ENCODE measurements at places on chromosomes 7 and 10.

- DNase-seq = no peak
Observed at GRCh38 chr10:70846795-70847194, 31.0 kb downstream of the SGPL1 start.

- DNase-seq = no peak
Observed at GRCh38 chr10:132532179-132532578, 5.4 kb upstream of the INPP5A start.

DNA sequence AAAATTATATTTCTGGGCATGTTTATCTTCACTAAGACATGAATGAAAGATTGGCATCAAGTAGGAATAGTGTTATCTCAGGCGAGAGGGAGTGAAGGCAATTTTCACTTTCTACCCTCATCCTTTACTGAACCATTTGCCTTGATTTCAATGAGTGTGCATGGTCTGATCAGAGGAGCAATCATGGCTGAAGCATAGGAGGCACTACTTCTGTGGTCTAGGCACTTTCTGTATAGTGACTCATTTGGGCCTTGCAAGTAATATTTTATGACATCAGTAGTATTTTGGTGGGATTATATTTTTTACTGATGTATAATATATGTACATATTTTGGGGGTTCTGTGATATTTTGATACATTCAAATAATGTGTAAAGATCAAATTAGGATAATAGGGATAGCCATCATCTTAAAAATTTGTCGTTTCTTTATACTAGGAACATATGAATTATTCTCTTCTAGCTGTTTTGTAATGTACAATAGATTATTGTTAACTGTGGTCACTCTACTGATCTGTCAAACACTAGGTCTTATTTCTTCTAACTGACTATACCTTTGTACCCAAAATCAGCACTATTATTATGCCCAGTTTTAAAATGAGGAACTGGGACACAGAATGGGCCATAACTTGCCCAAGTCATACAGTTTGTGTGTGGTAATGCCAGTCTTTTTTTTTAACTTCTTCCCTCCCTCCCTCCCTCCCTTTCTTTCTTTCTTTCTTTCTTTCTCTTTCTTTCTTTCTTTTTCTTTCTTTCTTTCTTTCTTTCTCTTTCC lies 101.9 kb downstream of the RAB11FIP2 start:
- no peak for DNase-seq

DNA sequence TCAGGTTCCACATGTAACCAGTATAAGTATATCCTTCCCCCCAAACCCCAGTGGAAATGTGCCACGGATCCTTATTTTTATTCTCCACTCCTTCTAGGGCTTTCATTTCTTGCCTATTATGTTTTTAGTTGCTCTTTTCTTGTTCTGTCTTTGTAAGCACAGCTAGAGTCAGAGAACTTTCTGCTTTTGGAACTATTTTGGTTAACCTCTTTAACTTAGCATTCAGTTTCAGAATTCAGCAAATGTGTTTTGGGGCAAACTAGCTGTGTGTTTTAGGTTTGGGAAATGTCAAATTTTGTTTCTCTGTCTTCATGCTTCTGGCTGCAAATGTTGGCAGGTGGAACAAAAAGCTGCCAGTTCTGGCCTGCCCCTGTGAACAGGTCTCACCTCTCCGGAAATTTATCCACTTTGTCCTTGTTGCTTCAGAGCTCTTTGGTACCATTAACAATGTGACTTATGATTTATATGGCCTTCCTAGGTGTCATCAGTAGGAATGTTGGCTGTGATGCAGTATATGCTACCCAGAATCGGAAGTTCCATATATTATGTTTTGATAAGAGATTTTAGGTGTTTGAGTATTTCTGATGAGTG lies 156.1 kb downstream of the ADK start:
- no peak for DNase-seq

DNA sequence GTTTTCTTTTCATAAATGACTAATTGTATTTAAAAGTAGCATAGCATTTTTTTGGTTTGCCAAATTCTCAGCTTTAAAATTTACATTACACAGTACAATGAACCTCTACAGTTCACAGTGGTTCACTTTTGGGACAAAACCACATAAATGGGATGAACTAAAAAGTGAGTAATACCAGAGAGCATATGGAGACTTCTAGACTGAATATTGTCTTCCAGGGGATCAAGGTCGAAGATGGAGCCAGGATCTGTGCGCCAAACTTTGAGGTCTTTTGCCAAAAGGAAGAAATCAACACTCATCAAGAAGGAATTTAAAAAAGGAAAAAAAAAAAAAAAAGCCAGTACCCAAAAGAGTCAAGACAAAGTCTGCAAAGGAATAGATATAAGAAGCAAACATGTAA lies 87.5 kb downstream of the NEBL start:
- DNase-seq = no peak

GRCh38 chr7:43164757-43165156 lies 52.3 kb downstream of the HECW1 start:
- peak; percentile 54 for DNase-seq

DNA sequence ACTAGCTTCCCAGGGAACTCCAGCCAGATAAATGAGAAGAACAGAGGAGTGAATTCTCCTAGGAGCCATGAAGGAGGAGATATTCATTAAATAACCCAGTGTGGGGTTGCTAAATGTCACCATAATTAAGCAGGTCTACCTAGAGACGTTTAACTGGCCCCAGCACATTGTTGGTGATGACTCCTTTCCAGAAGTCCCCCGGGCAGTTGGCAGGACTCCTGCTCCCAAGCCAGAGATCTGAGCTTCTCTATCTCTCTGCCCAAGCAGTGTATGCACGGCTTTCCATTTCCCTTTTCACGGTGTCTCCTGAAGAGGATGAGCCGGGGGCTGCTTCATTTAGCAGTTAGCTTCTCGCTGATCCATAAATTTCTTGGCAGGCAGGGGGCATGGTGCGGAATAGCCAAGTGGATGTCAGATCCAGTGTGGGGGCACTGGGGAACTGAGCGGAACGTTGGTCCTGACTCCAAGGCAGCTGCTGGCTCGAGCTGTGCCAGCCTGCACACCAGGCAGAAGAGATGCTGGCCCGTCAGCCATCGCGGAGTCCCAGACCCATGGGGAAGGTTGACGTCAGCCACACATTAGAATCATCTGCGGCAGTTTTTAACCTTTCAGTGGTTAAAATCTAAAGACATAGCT lies 142.0 kb upstream of the NPY start:
- no peak for DNase-seq

DNA sequence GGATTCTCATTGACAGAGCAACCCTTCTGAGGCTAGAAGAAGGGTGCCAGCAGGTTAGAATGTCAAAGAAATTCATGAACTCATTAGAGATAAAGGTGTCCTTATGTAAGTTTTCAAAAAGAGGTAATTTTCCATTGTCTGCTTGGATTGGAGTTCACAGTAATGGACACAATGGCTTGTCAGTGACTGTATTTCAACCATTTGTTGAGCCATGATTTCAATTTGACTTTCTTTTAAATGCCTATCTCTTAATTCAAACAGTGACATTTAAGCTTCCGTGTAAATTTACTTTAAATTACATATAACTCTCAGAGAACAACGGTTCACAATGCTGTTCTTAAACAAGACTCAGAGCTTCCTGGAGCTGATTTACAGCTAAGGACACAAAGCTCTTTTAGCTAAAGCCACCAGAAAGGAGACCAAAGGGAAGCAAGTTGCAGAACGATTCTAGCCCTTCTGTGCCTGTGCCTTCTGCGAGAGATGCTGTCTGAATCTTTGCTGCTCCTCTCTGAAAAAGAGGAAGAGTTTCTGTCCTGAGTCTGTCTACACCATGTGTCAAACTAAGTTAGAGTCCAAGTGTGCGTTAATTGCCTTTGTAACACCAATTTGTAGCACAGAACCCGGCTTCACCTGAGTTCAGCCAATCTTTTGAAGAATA lies 42.2 kb upstream of the PFKP start:
- no peak for DNase-seq

- no peak for DNase-seq
Observed at GRCh38 chr7:110604885-110605284, 486.0 kb upstream of the LRRN3 start.

- no peak for DNase-seq
Observed at GRCh38 chr7:117143580-117143979, 179.3 kb downstream of the WNT2 start.

GRCh38 chr7:151744656-151745638 lies 132.0 kb downstream of the PRKAG2 start:
- no peak for DNase-seq

DNA sequence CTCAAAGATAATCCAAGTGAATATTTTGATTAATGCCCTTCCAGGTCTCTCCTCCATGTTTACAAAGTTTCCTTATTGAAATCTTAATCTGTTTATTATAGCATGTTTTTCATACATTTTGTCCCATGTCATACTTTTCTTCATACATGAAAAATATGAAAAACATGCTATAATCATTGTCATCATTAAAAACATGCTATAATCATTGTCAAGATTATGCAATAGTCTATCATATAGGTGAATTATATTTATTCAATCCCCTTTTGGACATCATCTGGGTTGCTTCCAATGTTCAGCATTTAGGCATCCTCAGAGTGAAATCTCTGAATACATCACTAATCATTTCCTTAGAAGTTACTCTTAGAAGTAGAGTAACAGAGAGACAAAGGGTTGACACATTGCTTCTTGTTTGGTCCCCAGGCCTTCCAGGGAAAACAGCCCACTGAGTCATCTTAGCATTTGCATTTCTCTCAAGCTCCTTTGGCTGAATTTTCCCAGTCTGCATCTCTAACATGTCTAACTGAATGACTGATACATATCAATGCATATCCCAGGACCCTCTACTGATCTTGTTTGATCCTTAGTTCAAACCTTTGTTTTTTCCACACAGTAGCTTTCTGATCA lies 87.0 kb downstream of the SGMS1 start:
- no peak for DNase-seq

GRCh38 chr10:114389426-114389825 lies 14.9 kb downstream of the AFAP1L2 start:
- DNase-seq = no peak

GRCh38 chr7:7768977-7769709 lies 50.7 kb upstream of the RPA3 start:
- DNase-seq = no peak

DNA sequence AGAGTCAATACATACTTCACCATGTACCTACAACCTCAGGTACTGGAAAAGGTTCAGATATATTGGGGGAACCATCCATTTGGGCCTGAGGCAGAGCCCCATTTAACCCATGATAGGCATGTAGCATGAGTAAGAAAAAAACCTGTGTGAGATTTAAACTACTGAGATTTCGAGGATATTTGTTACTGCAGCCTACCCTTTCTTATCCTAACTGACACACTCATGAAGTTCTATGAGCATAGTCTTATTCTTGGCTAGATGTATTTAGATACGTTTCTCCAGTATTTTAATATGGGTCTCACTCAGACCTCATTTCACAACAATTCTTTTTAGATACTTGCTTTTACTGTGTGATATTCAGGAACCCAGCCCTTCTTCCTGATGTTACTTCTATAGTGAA lies 39.3 kb downstream of the GHRHR start:
- no peak for DNase-seq

GRCh38 chr7:12913002-12913401 lies 225.6 kb downstream of the ARL4A start:
- no peak for DNase-seq

DNA sequence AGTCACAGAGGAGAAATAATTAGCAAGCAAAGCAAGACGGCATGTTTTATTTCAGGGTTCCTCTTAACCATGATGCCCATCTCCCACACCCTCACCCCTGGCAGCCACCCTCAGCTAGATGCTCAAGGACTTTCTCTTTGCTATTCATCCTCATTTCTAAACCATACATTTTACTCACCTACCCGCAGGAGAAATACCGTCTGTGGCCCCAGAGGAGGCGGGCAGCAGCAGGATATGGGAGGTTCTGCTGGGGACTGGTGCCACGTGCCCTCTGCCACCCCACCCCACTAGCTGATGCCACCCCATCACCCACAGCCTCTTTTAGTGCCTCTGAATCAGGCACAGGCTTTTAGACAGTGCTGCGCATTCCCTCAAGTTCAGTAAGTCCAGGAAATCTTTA lies 168.7 kb upstream of the ITGB1 start:
- DNase-seq = no peak

DNA sequence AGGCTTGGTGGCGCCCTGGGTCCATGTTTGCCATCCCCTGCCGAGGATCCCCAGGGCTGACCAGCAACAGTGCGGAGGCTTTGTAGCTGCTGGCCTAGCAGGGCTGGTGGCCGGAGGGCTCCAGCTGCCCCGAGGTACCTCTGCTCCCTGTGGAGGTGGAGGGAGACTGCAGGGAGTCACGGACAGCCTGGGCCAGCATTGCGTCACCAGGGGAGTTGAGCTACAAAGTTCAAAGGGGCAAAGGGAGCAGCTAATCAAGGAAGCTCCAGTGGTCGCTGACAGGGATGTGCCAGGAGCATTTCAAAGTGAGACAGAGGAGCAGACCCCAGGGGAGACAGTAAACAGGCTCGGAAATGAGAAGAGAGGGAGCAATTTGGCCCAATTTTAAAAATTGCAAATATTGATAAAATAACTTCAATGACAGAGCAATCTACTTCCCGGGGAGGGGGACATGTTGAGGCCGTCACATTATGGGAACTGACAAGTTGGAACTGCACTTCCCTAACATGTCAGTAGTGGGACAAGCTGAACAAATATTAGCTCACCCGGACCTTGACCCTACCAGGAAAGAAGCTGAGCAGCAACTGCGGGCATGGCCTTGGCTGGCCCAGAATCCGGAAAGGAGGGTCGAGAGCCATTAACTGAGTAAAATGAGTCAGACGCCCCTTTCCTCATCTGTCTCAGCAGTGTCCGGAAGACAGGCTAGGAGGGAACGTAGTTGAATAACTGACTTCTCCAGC lies 39.4 kb downstream of the BTBD16 start:
- no peak for DNase-seq

GRCh38 chr7:132029369-132030085 lies 473.1 kb upstream of the PODXL start:
- no peak for DNase-seq

DNA sequence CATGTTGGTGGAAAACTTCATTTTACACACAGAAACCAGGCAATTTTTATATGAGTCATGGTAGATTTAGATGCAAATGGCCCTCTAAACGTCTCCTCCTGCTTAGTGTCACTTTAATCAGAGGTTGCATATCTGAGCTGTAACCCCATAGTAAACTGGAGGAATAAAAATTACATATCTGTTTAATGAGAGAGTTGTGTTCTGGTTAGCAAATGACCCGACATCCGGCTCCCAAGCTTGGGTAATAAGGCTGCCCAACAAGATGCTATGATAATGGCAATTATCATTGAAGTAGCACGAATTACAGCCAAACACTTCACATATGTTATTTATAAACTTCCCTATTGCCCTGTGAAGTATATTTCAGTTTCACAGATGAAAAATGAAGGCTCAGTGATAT lies 10.6 kb upstream of the ADAM12 start:
- no peak for DNase-seq

DNA sequence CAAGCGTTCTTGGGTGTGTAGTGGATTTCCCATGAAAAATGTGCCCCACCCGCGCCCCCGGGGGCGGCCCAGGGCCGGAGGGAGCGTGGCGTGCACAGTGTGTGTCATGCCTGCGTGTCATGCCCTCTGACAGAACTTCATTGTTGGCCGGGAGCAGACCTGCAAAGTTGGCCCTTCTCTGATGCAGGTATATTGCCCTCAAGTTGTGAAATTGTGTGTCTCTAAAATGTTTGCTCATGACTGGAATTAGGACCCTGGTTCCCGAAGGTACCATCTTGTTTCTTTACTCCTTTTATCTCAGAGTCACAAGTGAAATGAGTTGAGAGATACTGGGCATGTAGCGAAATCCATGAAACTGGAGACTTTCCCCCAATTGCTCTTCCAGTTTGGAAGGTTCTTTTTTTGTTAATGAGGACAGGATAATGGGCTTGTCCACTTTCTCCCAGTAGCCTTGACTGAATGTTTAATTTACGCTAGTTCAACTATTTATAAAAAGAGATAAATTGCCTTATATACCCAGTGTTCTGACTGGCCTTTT lies 26.2 kb downstream of the ADK start:
- DNase-seq = no peak

All from common myeloid progenitor, CD34-positive (primary cell).